ENCODE measurements at places on chromosomes 4 and X.

GRCh38 chrX:22134681-22135080, 102.6 kb downstream of the PHEX start:
- DNase-seq = no peak

- no peak for DNase-seq
Observed at GRCh38 chr4:164224871-164225270, 529.1 kb upstream of the SMIM31 start.

- DNase-seq = no peak
Observed at GRCh38 chrX:11430271-11430670, 137.1 kb downstream of the AMELX start.

DNA sequence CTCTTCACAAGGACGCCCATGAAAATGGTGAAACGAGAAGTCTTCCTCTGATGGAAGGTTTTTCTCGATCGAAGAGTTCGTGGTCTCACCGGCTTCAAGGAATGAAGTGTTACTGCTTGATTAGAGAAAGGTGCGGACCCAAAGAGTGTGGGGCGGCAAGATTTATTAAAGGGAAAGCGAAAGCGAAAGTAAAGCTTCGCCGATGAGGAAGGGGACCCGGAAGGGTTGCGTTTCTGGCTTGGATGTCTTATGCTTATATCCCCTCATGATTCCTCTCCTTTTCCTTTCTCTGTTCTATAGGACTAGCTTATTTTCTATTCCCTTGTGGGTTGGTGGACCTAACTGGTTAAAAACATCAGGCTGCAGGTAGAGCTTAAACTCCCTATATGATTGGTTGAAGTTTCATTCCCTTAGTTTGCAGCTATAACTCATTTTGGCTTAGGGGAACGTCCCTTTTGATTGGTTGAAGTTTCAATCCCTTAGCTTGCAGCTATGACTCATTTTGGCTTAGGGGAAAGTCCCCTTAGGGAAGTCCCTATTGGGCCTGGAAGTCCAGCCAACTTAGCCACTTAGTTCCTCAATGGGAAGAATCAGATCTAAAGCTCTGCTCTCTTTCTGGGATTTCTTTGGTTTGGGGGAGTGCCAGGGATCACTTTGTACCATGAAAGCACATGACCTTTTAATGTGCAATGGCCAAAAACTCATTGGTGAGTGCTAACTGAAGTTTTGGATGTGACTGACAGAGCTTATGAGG, 1025.0 kb upstream of the PCDH10 start:
- DNase-seq = no peak

DNA sequence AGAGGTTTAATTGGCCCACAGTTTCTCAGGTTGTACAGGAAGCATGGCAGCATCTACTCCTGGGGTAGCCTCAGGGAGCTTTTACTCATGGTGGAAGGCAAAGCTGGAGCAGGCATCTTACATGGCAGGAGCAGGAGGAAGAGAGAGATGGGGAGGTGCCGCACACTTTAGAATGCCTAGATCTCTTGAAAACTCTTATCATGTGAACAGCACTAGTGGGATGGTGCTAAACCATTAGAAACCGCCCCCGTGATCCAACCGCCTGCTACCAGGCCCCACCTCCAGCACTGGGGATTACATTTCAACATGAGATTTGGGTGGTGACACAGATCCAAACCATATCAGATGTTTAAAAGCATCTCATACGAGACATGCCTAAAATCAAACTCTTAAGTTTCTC, 41.6 kb upstream of the SCOC start:
- no peak for DNase-seq

- DNase-seq = peak; percentile 83
Observed at GRCh38 chr4:186037692-186038658, 31.0 kb upstream of the TLR3 start.

- no peak for DNase-seq
Observed at GRCh38 chrX:104189837-104190236, 23.6 kb downstream of the FAM199X start.

DNA sequence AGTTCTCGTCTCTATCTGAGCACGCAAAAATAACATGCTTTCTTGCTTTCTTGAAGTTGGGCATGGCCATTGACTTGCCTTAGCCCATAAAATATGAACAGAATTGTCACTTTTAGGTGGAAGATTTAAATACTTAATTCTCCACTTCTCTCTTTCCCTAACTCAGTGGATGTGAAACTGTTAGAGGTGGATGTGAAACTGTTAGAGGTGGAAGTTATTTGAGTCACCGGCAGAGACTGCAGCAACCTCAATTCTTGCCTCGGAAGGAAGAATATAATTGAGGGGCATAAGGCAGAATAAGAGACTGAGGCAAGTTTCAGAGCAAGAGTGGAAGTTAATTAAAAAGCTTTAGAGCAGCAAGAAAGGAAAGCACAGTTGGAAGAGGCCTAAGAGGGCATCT, 2.8 kb upstream of the PARM1 start:
- DNase-seq = peak; percentile 92

- no peak for DNase-seq
Observed at GRCh38 chr4:97498875-97499274, 644.4 kb downstream of the STPG2 start.

GRCh38 chrX:78658845-78659744, at the start of gene RTL3:
RTL3 (minus strand) TSS chrX:78659328; CDS start chrX:78658420, 908 bp downstream.
- no peak for DNase-seq

DNA sequence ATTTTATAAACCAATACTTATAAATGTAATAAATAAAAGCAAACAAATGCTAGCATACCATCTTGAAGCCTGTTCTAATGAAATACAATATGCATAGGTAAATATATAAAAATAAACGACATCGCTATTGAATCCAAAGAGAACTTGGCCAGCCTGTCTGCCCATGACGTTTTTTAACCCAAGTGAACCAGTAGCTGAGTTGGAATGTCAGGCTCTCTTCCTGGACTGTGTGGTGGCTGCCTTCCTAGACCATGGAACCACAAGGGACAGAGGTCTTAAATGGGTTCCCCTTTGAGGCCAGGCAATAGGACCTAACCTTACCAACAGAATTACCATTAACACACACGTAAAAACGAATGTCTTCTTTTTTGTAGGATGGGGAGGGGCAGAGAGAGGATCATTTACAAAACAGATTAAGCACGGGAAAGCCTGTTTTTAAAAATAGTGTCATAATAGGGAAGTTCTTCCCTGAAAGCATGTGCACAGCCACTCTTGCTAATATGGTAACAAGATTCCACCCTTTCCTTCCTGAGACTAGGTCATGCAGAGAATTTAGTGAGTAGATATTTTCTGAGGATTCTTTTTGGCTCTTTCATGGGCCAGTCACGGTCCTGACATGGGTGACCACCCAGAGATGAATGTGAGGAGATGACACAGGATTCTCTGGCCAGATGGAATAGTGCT, 69.4 kb upstream of the ACSL1 start:
- no peak for DNase-seq

- no peak for DNase-seq
Observed at GRCh38 chr4:83112678-83113428, 1.7 kb downstream of the PLAC8 start.

- peak; percentile 48 for DNase-seq
Observed at GRCh38 chrX:130696542-130696941, 206.5 kb downstream of the ENOX2 start.

- DNase-seq = no peak
Observed at GRCh38 chrX:39336671-39337311, 535.5 kb downstream of the MID1IP1 start.

- DNase-seq = no peak
Observed at GRCh38 chrX:32877592-32877991, 333.8 kb downstream of the DMD start.

- no peak for DNase-seq
Observed at GRCh38 chr4:101299021-101299420, 48.3 kb downstream of the PPP3CA start.

GRCh38 chr4:39312816-39313215, 53.3 kb downstream of the RFC1 start:
- DNase-seq = no peak

DNA sequence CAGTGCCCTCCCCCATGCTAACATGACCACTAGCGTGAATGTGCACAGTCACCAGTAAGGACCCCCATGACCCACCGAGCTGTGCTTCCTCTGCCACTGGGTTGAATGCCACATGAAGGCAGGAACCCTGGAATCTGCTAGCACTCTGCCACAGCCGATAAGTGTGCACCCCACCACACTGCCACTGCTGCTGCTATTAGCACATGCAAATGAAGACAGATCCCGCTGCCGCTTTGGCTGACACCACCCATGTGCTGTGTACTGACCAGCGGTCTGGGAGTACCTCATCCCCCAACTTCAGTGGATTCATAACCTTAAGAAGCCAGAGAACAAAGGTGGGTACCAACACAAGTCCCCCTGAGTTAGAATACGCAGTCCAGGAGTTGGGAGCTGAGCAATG, 200.9 kb upstream of the ARHGEF9 start:
- DNase-seq = no peak

- no peak for DNase-seq
Observed at GRCh38 chr4:176084769-176085168, 19.1 kb downstream of the WDR17 start.

- no peak for DNase-seq
Observed at GRCh38 chr4:173514641-173515217, 15.3 kb downstream of the HAND2 start.

- DNase-seq = no peak
Observed at GRCh38 chr4:123659730-123660129, 263.1 kb downstream of the SPRY1 start.

- no peak for DNase-seq
Observed at GRCh38 chr4:17336524-17336961, 175.3 kb downstream of the QDPR start.

- no peak for DNase-seq
Observed at GRCh38 chrX:21408307-21408706, 34.1 kb downstream of the CNKSR2 start.

DNA sequence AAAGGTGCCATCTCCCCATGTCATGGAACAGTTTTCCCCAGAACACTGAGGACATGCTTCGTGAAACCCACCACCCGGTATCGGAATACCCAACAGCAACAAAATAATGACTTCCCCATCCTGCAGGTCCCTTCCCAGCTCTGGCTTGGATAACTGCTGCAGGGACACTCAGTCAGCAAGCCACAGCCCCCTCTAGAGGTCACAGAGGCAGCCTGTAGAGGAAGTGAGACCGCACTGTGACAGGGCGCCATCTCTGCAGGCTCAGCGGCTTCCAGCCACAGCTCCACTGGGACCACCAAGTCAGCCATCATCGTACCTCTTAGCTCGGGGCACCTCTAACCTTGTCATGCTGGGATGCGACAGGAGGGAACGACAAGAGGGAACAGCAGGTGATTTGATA, 315.9 kb downstream of the LDB2 start:
- peak; percentile 52 for DNase-seq

DNA sequence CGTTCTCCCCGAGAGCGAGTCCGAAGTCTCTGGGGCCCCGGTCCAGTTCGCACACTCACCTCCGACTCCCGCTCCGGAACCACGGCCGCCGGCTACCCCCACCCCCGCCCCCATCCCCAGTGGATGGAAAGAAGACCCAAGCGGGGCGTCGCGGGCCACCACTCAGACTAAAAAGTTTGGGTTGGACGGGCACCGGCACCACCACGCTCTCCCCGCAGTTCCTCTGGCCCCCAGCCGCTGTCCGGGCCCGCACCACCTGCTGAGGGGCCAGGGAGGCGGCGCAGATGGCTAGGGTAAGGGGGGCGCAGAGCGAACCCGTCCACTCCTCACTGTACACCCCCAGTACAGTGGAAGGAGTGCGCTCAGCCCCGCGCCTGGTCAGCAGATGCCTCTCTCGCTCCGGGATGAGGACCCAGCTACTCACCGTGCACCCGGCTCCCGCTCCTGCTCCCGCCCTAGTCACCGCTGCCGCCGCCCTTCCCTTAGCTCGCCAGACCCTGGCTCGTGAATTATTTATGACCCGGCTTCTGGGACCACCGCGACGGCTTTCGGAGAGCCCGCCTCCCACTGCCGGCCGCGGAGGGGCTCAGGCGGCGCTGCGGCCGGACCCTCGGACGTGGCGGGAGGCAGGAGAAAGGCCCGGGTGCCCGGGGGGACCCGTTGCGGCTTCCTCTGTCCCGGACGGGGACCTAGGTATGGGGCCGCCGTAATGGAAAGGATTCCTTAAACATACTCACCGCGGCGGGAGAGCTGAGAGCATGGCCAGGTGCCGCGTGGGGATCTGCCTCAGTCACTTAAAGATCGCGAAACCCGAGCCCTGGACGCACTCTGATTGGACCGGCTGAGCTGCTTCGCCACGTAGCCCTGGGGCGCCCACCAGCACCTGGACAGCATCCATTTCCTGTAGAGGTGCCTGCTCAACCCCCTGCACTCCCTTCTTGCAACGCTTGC, at the start of gene PROM1:
Gene PROM1 (minus strand): TSS at position 783 of the 951 bp plus-strand sequence. CDS start 8,117 bp downstream, outside the sequence.
- DNase-seq = no peak

DNA sequence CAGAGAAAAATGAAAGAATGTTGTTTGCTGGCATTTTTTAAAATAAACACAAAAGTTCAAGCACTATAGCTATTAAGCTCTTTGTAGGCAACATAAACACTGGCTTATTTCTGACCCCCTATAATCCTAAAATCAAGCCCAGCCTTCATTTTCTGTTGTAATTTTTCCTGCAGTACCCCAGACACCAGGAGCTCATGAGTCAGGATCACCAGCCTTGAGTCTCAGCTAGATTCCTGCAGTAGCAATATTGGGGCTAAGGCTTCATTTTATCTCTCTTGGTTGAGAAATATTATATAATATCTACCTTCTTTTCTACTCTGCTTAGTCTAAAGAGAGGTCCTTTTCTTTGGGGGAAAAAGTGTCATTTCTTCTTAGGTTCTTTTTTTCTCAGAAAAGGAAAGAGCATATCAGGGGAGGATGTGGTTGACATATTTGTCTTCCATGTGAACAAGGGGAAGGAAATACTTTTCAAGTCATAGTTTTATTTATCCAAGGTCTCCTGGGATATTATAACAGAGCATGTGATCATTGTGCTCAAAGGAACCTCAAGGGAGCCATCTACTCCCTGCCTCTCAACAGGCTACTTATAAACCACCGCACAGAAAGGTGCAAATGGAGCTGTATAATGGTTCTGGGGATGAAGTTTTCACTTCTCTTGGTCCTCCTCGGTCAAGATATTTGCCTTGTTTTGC, 678.3 kb upstream of the NR3C2 start:
- DNase-seq = no peak

DNA sequence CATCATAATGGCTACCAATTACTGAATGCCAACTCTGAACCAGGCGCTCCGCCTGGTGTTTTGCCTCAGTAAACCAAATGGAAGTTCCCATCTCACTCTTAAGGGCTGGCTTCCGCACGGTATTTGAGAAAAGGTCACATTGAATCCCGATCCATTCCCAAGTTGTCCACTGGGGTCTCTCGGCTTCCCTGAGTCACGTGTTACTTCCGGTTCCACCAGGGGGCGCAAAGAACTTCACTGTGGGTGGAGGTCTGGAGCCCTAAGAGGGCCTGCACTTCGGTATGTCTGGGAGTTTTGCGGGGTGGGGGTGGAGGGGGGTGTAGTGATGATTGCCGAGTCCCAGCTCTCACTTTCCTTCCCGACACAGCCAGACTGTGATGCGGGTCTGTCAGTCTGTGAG, 13.4 kb upstream of the NHS start:
- peak; percentile 69 for DNase-seq
